ENCODE measurements at places on chromosomes 1 and 21. TPM values are rescaled to one million over a fixed set of nuclear protein-coding genes. Genes with fewer than 3 reads are reported as not detected.

GRCh38 chr1:228104526-228105269, 1.6 kb upstream of the C1orf35 start:
- no peak for DNase-seq

GRCh38 chr21:28104346-28104745, 888.3 kb downstream of the LTN1 start:
- DNase-seq, result no peak

DNA sequence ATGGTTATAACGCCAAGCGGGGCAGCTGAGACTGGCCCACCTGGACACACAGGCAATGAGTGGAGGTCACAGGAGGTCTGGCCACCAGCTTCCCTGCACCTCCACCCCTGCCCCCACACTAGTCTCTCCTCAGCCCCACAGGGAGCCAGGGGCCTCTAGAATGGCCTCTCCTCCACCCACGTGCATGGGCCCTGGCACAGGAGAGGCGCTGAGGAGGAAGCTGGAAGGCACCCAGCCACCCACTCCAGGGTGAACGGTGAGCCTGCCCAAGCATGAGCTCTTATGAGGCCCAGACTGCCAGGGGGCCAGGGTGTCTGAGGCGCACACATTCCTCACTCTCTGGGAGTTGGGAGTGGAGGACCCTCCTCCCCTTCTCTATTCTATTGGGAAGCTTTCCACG, 22.2 kb downstream of the LRP8 start:
- DNase-seq, result no peak

DNA sequence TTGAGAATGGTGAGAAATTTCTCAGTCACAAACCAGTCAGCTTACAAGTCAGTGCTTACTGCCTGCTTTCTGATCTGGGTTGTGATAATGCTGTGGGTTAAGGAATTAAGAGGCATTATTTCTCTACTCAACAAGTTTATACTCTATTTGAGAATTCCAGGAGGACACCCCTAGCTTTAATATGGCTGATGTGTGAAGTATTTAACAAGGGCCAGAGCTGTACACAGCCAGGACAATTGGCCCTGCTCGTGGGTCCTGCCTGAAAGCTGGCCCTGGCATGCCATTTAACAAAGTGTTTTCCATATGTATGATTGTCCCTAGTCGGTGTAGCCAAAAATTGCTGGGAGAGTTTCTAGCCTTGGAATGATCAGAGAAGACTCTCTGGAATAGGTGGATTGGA, 43.2 kb downstream of the HHAT start:
- no peak for DNase-seq

DNA sequence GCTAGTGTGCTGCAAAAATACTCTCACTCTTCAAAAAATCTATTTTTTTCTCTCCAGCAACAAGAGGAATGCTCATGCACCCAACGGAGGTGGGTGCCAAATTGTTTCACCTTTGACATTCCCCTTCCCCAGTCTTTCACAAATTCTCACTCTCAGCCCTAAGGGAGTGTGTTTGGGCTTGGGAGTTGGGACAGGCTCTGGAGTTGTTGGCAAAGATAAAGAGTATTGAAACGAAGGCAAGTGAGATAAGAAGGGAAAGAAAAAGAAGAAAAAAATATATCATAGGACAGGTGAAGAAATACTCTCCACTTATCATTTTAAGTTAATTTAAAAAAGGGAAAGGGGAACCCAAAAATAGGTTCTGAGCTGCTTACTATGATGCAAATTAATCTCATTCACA, 82.6 kb downstream of the UCHL5 start:
- DNase-seq, result no peak

DNA sequence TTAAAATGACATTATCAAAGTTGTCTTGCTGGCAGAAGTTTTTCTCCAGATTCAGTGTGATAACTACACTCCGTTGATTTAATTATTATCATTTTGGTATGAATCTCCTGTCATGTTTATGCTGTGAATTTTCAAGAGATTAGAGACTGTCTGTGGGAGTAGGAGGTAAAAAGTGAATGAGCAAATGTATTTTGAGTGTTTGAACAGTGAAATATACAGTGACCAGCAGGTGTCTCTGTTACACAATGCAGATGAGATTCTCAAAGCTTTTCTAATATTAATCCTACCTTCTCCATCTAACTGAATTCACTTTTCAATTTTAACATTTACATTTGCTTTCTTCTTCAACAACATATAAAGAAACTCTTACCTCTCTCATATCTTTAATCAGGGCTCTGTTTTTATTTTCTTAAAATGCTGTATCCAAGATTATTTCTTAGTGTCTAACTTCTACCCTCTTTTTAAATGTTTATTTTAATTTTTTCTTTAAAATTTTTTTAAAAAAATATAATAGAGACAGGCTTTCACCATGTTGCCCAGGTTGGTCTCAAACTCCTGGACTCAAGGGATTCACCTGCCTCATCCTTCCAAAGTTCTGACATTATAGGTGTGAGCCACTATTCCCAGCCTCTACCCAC, 20.9 kb upstream of the HSPA13 start:
- no peak for DNase-seq

DNA sequence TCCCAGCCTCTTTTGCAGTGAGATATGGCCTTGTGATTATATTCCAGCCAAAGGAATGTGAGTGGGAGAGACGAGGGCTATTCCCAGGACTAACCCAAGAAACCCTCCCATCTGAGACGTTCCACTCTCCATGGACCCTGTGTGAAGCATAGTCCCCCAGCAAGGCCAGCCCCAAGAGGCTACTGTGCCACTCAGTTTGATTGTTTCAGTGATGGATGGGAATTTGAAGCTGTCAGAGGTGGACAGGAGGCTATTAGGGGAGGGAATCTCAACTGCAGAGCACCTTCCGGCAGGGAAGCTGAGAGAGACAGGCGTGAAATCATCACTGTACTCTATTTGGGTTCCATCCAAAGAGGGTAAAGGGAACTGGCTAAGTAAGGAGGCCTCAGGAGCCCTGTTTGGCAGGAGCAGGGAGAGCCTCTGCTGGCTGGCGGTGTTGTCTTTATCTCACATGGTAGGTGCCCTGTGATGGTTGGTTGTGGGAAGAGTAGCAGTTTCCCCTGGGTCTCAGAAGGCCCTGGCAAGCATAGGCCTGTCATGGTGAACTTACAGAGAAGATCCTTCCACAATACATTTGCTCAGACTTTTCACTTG, 3.4 kb upstream of the TEX35 start:
- no peak for DNase-seq

- no peak for DNase-seq
Observed at GRCh38 chr1:18320051-18320450, 160.7 kb upstream of the KLHDC7A start.

Gene ARMH1
- total RNA-seq, result 17.0 TPM

Gene CD244
- 25.6 TPM for total RNA-seq

Gene AMY1A
- total RNA-seq, result not detected

Gene CFH
- total RNA-seq, result 13.3 TPM

Gene ACBD3
- 19.4 TPM for total RNA-seq

Gene RASAL2
- total RNA-seq, result not detected

Measured in activated CD8-positive, alpha-beta memory T cell treated with anti-CD3 and anti-CD28 coated beads, Interleukin-2, amount 10 ng/mL, durations not matched to agents 7 days and 5 days (primary cell).